Small intestine (tissue), 16 donors: ENCODE measurements at places on chromosomes 1 and 21. TPM values are rescaled to one million over a fixed set of nuclear protein-coding genes. Genes with fewer than 3 reads are reported as not detected.
A peak's percentile ranks its signal among the peaks of the same experiment; 100 is the strongest.

BMP8B gene
- 1.0 TPM for polyA plus RNA-seq

- peaks cover 37% of the 10 kb centered on the region for H3K36me3 ChIP-seq
- no peak for DNase-seq
- no peak overlapping the region for H3K4me3 ChIP-seq
- H3K4me1 ChIP-seq, result no peaks in the 10 kb centered on the region
- H3K27ac ChIP-seq, result peak overlapping the region; percentile 40
- no peaks in the 10 kb centered on the region for H3K27me3 ChIP-seq
Observed at GRCh38 chr1:212613440-212614335, 5.1 kb downstream of the ATF3 start.

DNA sequence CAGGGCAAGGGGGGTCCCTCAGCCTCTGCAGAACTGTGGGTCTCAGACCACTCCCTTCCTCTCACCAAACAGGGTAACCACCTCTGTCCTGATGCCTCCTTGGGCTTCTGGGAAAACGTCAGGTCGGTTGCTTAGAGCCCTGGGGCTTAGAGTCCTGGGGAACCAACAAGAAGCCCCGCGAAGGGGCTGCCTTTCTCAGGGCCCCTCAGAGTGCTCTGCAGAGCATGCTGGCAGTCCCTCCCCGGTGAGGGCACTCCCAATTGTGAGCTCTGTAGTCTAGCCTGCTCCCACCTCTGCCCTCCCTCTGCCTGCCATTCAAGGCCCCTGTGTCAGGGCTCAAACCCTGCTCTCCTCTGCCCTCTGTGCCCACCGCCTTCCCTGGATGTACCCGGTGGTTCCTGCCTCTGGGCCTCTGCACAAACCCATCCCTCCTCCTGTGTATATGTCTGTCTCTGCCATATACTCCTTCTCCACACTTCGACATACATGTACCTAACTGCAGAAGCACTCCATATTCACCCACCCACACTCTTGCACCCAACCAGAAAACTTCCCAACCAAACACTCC, 92.3 kb downstream of the DMRTB1 start:
- no peaks in the 10 kb centered on the region for H3K4me1 ChIP-seq
- no peaks in the 10 kb centered on the region for H3K36me3 ChIP-seq
- no peak overlapping the region for H3K4me3 ChIP-seq
- no peak for DNase-seq

DNA sequence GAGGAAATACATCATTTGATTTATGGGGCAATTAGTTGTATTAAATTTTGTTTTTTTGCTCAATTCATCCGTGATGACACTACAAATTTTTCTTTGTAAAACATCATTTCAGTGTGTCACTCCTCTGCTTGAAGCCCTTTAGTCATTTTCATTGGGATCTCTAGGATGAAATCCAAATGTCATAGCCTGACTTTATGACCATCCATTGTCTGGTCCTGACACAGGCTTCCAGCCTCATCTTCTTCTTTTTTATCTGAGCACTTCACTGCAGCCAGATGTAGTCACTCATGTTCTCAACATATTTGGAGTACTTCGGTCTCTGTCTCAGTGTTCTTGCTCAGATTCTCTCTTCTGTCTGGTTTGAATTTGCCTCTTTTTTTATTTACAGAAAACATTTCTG, 173.1 kb downstream of the HMCN1 start:
- no peaks in the 10 kb centered on the region for H3K36me3 ChIP-seq
- DNase-seq, result no peak
- H3K27ac ChIP-seq, result no peak overlapping the region
- no peaks in the 10 kb centered on the region for H3K27me3 ChIP-seq
- no peaks in the 10 kb centered on the region for H3K4me1 ChIP-seq

GRCh38 chr1:160884579-160884978, 401 bp downstream of the ITLN1 start:
- no peaks in the 10 kb centered on the region for H3K36me3 ChIP-seq
- no peaks in the 10 kb centered on the region for H3K4me1 ChIP-seq
- H3K27ac ChIP-seq, result no peak overlapping the region
- no peak for DNase-seq
- peaks cover 4% of the 10 kb centered on the region for H3K27me3 ChIP-seq

GRCh38 chr1:24555591-24556413, at the start of gene NCMAP:
Gene NCMAP (plus strand): TSS chr1:24556087. CDS start chr1:24595431, 39,344 bp downstream.
- peak within 1 kb of the TSS; percentile 98 for H3K27ac ChIP-seq
- DNase-seq, result peak; percentile 66
- H3K27me3 ChIP-seq, result peaks cover 5% of the 10 kb centered on the region
- peaks cover 5% of the 10 kb centered on the region for H3K4me1 ChIP-seq
